ENCODE measurements at places on chromosomes 1 and 21. TPM values are rescaled to one million over a fixed set of nuclear protein-coding genes. Genes with fewer than 3 reads are reported as not detected.
A peak's percentile ranks its signal among the peaks of the same experiment; 100 is the strongest.

The PMVK gene
- 44.8 TPM for polyA plus RNA-seq

The HPDL gene
- polyA plus RNA-seq = 1.1 TPM

The CDK18 gene
- polyA plus RNA-seq = 32.7 TPM

The PPFIA4 gene
- 1.2 TPM for polyA plus RNA-seq

The NHLH1 gene
- polyA plus RNA-seq = 0.15 TPM

The AKT3 gene
- polyA plus RNA-seq = 2.7 TPM

The GNB1 gene
- 214 TPM for polyA plus RNA-seq

The TARBP1 gene
- polyA plus RNA-seq = 8.1 TPM

The TLCD4 gene
- 2.7 TPM for polyA plus RNA-seq

The WNT3A gene
- not detected for polyA plus RNA-seq

The LCE2B gene
- polyA plus RNA-seq = not detected

The AMY2A gene
- polyA plus RNA-seq = 1.6 TPM

The ZNHIT6 gene
- polyA plus RNA-seq = 2.5 TPM

The OR2T12 gene
- not detected for polyA plus RNA-seq

The EFNA1 gene
- 154 TPM for polyA plus RNA-seq

The AGTRAP gene
- 5.6 TPM for polyA plus RNA-seq

The ATP1A4 gene
- polyA plus RNA-seq = 0.24 TPM

- no peak for DNase-seq
- no peaks in the 10 kb centered on the region for H3K36me3 ChIP-seq
- no peaks in the 10 kb centered on the region for H3K27me3 ChIP-seq
- no peaks in the 10 kb centered on the region for H3K4me1 ChIP-seq
Observed at GRCh38 chr1:230047114-230047865, 19.7 kb upstream of the GALNT2 start.

DNA sequence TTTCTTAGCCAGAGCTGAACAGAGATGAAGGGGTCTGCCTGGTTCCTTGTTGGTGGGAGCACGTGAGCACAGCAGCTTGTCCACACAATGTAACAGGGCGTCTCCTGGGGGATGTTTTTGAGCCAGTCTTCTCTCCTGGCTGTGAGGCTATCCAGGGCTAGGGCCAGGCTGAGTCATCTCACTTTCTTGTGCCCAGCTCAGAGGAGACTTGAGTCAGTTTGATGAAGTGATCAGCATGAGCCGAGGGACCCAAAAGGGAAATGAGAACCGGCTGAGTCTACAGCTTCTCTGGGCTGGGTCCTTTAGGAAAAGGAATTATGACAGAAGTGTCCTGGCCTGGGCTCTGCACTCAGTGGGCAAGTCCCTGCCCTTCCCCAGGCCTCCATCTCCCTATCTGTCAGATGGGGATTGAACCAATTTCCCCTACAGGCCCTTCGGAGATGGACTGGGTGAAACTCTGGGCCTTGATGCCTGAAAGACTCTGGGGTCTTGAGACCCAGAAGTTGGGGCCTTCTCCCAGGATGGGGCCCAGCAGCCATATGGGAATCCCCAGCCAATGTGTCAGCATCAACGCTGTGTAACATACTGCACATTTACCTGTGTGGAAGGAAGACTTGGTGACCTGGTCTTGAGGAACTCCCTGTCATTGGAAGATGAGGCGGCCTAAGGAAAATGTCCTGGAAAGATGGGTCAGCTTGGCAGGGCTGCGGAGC is 36.6 kb downstream of the DMRTB1 start:
- H3K36me3 ChIP-seq = no peaks in the 10 kb centered on the region
- no peak overlapping the region for H3K27ac ChIP-seq
- H3K4me3 ChIP-seq = no peak overlapping the region
- no peaks in the 10 kb centered on the region for H3K27me3 ChIP-seq
- no peaks in the 10 kb centered on the region for H3K4me1 ChIP-seq

GRCh38 chr1:86156566-86157455 is at the start of gene COL24A1:
COL24A1 (minus strand) TSS chr1:86156772; CDS start chr1:86156396, 376 bp downstream.
- peaks cover 10% of the 10 kb centered on the region for H3K27me3 ChIP-seq
- peaks cover 4% of the 10 kb centered on the region for H3K4me1 ChIP-seq
- no peak for DNase-seq
- no peaks in the 10 kb centered on the region for H3K36me3 ChIP-seq

- DNase-seq = no peak
- H3K4me3 ChIP-seq = no peak overlapping the region
- H3K36me3 ChIP-seq = no peaks in the 10 kb centered on the region
- H3K27me3 ChIP-seq = no peaks in the 10 kb centered on the region
- no peak overlapping the region for H3K27ac ChIP-seq
- no peaks in the 10 kb centered on the region for H3K4me1 ChIP-seq
Observed at GRCh38 chr1:74530892-74531291, 18.5 kb upstream of the LRRC53 start.

GRCh38 chr1:157359314-157360022 is 192.8 kb downstream of the FCRL5 start:
- H3K36me3 ChIP-seq = no peaks in the 10 kb centered on the region
- H3K4me1 ChIP-seq = no peaks in the 10 kb centered on the region
- peak overlapping the region; percentile 59 for H3K27ac ChIP-seq

- peak; percentile 61 for DNase-seq
- H3K27me3 ChIP-seq = no peaks in the 10 kb centered on the region
- no peak overlapping the region for H3K27ac ChIP-seq
- H3K36me3 ChIP-seq = no peaks in the 10 kb centered on the region
Observed at GRCh38 chr21:28247454-28248020, 745.1 kb downstream of the LTN1 start.

DNA sequence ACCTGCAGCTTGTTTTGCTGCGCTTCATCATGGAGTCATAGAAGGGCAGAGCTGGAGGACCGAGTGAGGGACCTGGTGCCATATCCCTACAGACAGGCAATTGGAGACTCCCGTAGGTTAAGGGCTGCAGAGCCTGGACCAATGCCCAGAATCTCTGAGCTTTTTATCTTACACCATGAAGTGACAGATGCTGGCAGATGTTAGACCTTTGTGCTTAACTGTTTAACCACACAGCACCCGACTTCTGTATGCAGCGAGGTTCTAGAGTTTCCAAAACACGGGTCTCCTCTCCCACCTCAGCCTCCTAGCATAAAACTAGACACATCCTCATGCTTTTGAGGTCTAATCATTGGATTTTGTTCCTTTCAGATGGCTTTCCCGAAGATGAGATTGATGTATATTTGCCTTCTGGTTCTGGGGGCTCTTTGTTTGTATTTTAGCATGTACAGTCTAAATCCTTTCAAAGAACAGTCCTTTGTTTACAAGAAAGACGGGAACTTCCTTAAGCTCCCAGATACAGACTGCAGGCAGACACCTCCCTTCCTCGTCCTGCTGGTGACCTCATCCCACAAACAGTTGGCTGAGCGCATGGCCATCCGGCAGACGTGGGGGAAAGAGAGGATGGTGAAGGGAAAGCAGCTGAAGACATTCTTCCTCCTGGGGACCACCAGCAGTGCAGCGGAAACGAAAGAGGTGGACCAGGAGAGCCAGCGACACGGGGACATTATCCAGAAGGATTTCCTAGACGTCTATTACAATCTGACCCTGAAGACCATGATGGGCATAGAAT is 47.6 kb downstream of the B3GALT5 start:
- peaks cover 9% of the 10 kb centered on the region for H3K36me3 ChIP-seq
- H3K4me1 ChIP-seq = no peaks in the 10 kb centered on the region
- DNase-seq = peak; percentile 71
- peak overlapping the region; percentile 30 for H3K27ac ChIP-seq
- H3K4me3 ChIP-seq = no peak overlapping the region
- H3K27me3 ChIP-seq = no peaks in the 10 kb centered on the region

GRCh38 chr1:156033011-156033410 is 12.3 kb upstream of the SSR2 start:
- peaks cover 4% of the 10 kb centered on the region for H3K36me3 ChIP-seq
- no peaks in the 10 kb centered on the region for H3K4me1 ChIP-seq
- no peaks in the 10 kb centered on the region for H3K27me3 ChIP-seq
- no peak overlapping the region for H3K27ac ChIP-seq

- no peak overlapping the region for H3K27ac ChIP-seq
- H3K4me3 ChIP-seq = no peak overlapping the region
- H3K27me3 ChIP-seq = no peaks in the 10 kb centered on the region
- H3K4me1 ChIP-seq = peaks cover 13% of the 10 kb centered on the region
Observed at GRCh38 chr21:33972539-33972938, 56.9 kb upstream of the ATP5PO start.

GRCh38 chr1:46490656-46491442 is 1.2 kb downstream of the DMBX1 start:
- H3K36me3 ChIP-seq = no peaks in the 10 kb centered on the region
- no peak overlapping the region for H3K4me3 ChIP-seq
- peaks cover 72% of the 10 kb centered on the region for H3K27me3 ChIP-seq
- no peak overlapping the region for H3K27ac ChIP-seq
- DNase-seq = peak; percentile 66

GRCh38 chr1:31736675-31737074 is 27.5 kb downstream of the ADGRB2 start:
- DNase-seq = no peak
- H3K27me3 ChIP-seq = no peaks in the 10 kb centered on the region
- no peaks in the 10 kb centered on the region for H3K36me3 ChIP-seq
- H3K4me1 ChIP-seq = no peaks in the 10 kb centered on the region

GRCh38 chr1:201376464-201377374 is 761 bp downstream of the TNNT2 start:
- H3K27ac ChIP-seq = no peak overlapping the region
- H3K4me3 ChIP-seq = no peak overlapping the region
- H3K36me3 ChIP-seq = no peaks in the 10 kb centered on the region
- no peaks in the 10 kb centered on the region for H3K27me3 ChIP-seq

GRCh38 chr1:189405419-189405818 is 1072.2 kb downstream of the BRINP3 start:
- no peaks in the 10 kb centered on the region for H3K36me3 ChIP-seq
- DNase-seq = no peak
- no peak overlapping the region for H3K27ac ChIP-seq

- H3K27me3 ChIP-seq = no peaks in the 10 kb centered on the region
- H3K4me3 ChIP-seq = no peak overlapping the region
- DNase-seq = no peak
- no peaks in the 10 kb centered on the region for H3K4me1 ChIP-seq
Observed at GRCh38 chr1:156911577-156912298, 8.7 kb upstream of the LRRC71 start.

- H3K27me3 ChIP-seq = no peaks in the 10 kb centered on the region
- H3K36me3 ChIP-seq = peaks cover 16% of the 10 kb centered on the region
- H3K27ac ChIP-seq = peak overlapping the region; percentile 80
- peak; percentile 87 for DNase-seq
- H3K4me3 ChIP-seq = no peak overlapping the region
Observed at GRCh38 chr1:39344394-39345154, 140.1 kb downstream of the MACF1 start.

DNA sequence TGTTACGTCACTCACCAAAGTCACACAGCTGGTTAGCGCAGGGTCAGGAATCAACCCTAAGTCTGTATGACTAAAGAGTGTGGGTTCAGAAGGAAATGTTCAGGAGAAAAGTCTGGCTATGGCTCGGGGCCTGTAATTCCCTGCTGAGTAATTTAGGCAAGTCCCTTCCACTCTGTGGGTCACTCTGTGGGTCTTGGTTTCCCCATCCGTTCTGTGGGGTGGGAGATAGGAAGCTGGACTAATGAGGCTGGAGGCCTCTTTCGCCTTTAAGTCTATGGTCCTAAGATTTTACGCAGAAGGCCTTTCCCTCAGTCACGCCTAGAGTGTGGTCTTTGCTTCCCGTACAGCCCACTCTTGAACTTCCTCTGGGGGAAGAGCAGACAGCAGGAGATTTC is 14.3 kb upstream of the MED18 start:
- no peaks in the 10 kb centered on the region for H3K27me3 ChIP-seq
- DNase-seq = no peak
- no peaks in the 10 kb centered on the region for H3K4me1 ChIP-seq
- H3K4me3 ChIP-seq = no peak overlapping the region

DNA sequence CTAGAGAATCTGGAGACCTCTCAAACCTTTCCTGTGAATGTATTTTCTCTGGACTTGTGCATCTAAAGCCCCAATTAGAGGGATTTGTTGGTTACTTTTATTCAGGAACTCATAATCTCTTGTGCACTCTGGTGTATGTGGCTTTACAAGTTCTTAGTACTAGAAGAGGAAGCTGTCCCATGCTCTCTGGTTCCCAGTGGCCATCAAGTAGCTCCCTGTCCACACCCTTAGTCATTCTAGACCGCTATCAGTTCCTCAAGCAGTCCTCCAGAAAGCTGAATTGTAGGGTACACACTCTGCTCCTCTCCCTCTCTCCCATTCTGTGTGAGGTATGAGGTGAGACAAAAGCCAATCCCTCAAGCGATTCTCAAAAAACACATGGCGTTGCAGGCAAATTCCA is 470.3 kb downstream of the PTPRC start:
- H3K36me3 ChIP-seq = no peaks in the 10 kb centered on the region
- no peaks in the 10 kb centered on the region for H3K4me1 ChIP-seq
- no peak overlapping the region for H3K27ac ChIP-seq
- H3K27me3 ChIP-seq = no peaks in the 10 kb centered on the region

DNA sequence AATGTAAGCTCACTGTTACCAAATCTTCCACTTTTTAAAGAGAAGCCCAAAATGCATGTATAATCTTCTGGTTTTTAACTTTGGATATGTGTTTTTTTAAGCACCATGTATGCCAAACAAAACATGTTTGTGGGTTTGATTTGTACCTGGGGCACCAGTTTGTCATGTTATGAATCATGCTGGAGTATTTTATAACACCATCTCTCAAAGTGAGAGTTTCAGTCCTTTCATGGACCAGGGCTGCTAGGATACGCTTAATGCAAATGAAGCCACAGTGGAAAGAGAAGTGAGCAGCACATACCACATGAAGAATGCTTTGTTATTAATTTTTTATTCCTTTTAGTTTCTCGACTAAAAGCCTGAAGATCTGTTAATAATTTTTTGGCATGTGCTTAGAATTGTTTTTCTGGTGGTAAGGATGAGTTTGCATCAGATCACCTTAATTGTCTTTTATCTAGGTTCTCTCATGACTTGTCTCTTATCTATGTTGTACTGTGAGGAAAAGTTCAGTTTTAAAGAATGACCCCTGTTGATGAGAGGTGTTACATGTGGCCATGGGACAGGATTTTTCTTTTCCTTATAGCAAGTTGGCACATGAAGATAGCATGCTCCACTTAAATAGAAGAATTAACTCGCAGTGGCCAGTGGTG is 2.0 kb upstream of the RABGAP1L start:
- no peak overlapping the region for H3K4me3 ChIP-seq
- H3K36me3 ChIP-seq = no peaks in the 10 kb centered on the region
- no peak for DNase-seq
- H3K4me1 ChIP-seq = peaks cover under 1% of the 10 kb centered on the region
- no peaks in the 10 kb centered on the region for H3K27me3 ChIP-seq
- no peak overlapping the region for H3K27ac ChIP-seq

- H3K36me3 ChIP-seq = no peaks in the 10 kb centered on the region
- peak; percentile 81 for DNase-seq
- H3K4me1 ChIP-seq = peaks cover 18% of the 10 kb centered on the region
- peak overlapping the region; percentile 63 for H3K27ac ChIP-seq
- peak overlapping the region; percentile 7 for H3K4me3 ChIP-seq
- no peaks in the 10 kb centered on the region for H3K27me3 ChIP-seq
Observed at GRCh38 chr1:67748630-67749029, 63.6 kb downstream of the GADD45A start.

- H3K27ac ChIP-seq = no peak overlapping the region
- peak; percentile 67 for DNase-seq
- no peaks in the 10 kb centered on the region for H3K4me1 ChIP-seq
- no peaks in the 10 kb centered on the region for H3K27me3 ChIP-seq
Observed at GRCh38 chr1:112938210-112938609, 17.8 kb downstream of the SLC16A1 start.

- H3K36me3 ChIP-seq = no peaks in the 10 kb centered on the region
- H3K4me1 ChIP-seq = no peaks in the 10 kb centered on the region
- H3K27me3 ChIP-seq = no peaks in the 10 kb centered on the region
- no peak overlapping the region for H3K27ac ChIP-seq
- no peak for DNase-seq
- no peak overlapping the region for H3K4me3 ChIP-seq
Observed at GRCh38 chr21:39148975-39149374, 34.3 kb downstream of the PSMG1 start.

- H3K4me1 ChIP-seq = no peaks in the 10 kb centered on the region
- no peak overlapping the region for H3K4me3 ChIP-seq
- no peaks in the 10 kb centered on the region for H3K27me3 ChIP-seq
Observed at GRCh38 chr1:169829671-169830070, 35.0 kb upstream of the METTL18 start.

- peaks cover 13% of the 10 kb centered on the region for H3K4me1 ChIP-seq
- H3K36me3 ChIP-seq = no peaks in the 10 kb centered on the region
- H3K27ac ChIP-seq = no peak overlapping the region
Observed at GRCh38 chr21:42818328-42818749, 61.0 kb downstream of the WDR4 start.
